T-helper 2 cell (primary cell): ENCODE measurements at places on chromosomes 6 and 20.

DNA sequence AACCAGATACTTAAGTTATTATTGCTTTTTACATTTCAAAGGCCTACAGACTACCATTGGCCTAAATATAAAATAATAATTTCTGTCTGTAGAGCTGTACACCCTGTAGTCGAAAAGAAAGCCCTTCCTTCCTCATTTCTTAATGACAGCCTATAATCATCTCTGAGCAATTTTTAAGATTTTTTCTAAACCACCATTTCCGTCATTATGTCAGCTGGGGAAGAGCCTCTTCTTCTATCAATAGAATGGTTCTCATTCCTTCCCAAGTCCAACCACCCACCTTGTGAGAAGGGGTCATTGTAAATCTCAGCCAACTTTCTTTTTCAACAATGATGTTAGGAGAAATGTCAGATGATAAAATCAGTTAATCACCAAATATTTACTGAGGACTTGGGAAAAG, 91.8 kb downstream of the PLEKHG1 start:
- DNase-seq, result no peak

DNA sequence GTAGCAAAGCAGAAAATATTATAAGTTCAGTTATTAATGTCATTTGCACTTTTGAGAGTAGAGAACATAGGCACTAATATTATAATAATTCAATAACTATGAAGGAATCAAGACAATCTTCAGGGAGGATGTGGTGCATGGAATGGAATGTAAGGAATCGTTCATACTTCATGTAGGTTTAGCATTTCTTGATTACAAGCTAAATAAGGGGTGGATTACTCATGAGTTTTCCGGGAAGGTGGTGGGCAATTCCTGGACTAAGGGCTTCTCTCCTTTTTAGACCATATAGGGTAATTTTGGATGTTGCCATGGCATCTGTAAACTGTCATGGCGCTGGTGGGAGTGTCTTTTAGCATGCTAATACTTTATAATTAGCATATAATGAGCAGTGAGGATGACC, 9.1 kb upstream of the BTNL2 start:
- no peak for DNase-seq

GRCh38 chr6:121940728-121941127, 458.7 kb upstream of the HSF2 start:
- DNase-seq, result no peak

DNA sequence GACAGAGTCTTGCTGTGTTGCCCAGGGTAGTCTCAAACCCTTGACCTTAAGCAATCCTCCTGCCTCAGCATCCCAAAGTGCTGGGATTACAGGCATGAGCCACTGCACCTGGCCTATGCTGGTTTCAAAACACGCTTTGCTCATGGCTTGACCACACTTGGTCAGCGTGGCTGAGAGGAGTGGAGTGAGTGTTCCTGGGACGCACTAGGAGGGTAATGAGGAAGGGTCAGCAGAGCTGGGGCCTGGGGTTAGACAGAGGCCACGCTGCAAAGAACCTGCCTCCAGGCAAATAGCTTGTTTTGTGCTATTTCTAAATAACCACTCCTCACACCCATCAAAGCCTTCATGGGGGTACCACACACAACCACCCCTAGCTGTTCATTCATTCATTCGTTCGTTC, 77.9 kb upstream of the TOX2 start:
- no peak for DNase-seq

GRCh38 chr6:45156075-45156474, 172.1 kb upstream of the RUNX2 start:
- peak; percentile 44 for DNase-seq

GRCh38 chr20:44118185-44119033, 68.6 kb downstream of the JPH2 start:
- DNase-seq, result no peak

- no peak for DNase-seq
These were observed 68.6 kb downstream of the BCKDHB start for GRCh38 chr6:80174900-80175572.

- DNase-seq, result peak; percentile 4
These were observed 39.2 kb downstream of the DYNLT1 start for GRCh38 chr6:158605266-158605878.

DNA sequence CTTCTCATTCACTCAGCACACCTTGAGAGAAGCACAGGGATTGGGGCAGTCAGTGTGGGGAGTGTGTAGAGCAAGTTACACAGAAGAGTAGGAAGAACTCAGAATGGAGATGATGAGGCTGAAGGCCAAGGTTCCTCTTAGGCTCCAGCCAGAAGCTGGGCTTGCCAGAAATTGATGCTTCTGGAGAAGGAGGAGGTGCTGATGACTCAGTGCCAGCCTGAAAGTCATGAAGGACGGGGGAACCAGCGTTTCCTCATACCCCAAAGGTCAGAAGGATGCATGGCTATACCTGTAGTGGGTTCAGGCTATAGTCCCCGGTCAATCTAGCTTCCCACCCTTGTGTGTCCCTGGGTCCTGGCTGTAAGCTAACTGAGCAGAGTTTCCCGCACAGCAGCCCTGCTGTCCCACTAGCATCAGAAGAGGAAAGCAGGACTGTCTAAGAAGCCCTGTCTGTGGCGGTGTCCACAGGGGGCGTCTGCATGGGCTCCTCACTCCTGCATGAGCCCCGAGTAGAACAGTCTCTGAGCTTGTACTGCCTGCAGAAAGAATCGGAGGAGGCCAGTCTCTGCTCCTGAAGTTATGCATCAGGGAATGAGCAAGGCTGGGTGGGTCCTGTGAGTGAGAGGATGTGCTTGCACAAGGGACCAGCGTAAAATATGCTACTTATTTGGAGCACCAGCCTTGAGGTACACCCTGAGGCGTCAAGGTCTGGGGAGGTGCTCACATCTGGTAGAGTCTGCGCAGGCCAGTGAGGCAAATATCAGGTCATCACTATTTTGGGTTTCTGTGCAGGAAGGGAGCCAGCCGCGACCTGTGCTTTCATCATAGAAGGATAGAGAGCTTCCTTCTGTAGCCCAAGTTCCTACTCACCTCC, 148.5 kb downstream of the MRPL14 start:
- no peak for DNase-seq

GRCh38 chr20:20293691-20294385, 74.1 kb upstream of the INSM1 start:
- DNase-seq, result no peak

DNA sequence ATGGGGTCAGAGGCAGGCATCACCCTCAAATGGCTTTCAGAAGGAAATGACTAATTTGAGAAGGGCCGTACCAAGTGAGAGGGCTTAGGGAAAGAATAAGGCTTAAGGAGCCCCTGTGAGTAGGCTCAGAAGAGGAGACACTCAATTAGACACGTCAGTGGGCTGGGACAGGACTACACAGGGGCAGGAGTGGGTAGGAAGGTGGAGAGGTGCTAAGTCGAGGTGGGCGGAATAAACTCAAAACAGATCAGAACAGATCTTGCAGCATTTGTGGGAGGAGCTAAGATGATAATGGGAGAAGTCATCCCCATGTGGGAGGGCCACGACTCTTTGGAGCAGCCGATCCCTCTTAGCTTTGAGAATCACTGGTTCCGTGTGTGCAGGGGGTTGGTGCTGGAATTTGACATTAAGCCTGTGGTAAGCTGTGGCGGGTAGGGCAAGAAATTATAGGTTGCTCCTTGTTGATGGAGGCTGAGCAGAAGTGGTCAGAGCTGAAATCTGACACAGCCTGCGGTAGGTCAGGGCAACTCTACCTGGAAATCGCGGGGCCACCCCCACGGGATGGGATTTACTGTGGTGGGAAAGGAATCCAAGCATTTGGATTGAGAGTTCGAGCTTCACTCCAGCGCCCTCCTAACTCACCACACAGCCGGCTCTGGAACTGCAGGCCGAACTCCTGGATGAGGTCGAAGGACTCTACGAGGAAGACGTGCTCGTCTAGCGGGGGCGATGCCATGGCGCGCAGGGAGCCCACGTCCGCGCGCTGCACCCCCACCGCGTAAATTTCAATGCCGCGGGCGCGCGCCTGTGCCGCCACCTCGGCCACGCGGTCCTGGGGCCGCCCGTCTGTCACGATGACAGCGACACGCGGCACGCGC, 2.8 kb upstream of the RBPJL start:
- DNase-seq, result no peak

- DNase-seq, result no peak
These were observed 91.8 kb downstream of the INSM1 start for GRCh38 chr20:20459726-20460125.

- DNase-seq, result peak; percentile 74
These were observed 90.6 kb downstream of the ATXN1 start for GRCh38 chr6:16670617-16671051.

- no peak for DNase-seq
These were observed 23.6 kb upstream of the EDN1 start for GRCh38 chr6:12266571-12266970.

- no peak for DNase-seq
These were observed 77.3 kb downstream of the CHD6 start for GRCh38 chr20:41540918-41541317.

DNA sequence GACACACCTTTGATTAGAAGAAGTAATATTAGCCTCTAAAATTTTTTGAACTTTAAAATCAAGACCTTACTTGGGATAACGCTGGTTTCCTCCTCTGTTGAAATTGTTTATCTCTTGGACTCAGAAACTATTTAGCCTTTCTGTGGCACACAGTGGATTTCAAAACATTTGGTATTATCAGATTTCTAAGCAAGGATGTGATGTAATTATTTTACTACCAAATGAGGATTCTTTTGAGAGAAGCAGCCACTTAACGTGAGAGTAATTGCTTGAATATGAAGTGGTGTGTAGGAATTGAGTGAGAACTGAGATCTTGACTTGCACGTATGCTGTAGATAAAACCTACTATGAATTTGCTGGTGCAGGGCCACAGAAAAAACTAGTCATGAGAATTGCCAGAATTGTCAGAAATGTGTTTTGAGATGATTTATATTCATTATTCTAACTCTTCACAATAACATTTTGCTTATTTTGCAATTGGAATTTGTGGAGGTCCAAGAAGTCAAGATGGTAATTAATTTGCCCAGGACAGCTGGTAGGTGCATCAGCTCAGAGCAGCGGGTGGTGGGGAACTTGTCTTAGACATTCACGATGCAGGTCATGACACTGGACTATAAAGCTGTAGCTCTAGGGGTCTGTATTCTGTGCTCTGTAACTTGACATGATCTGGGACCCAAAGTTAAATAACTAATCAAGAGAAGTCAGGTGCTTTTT, 53.4 kb downstream of the AKAP12 start:
- peak; percentile 40 for DNase-seq

DNA sequence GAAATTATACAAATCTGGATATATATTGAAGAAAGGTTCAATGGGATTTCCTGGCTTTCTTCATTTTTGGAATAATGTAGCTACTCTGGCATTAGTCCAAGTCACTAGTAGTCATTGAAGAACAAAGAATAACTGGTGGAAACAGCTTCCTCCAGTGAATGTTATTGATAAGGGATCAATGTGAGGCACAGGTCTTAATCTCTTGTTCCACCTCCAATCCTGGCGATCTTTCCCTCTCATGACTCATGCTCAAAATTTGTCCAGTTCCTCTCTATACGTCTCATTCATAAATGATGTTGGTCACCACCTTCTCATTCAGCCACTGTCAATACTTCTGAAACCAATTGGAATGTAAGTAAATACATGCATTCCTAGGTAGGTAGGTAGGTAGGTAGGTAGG, 185.0 kb upstream of the BMP2 start:
- DNase-seq, result no peak

DNA sequence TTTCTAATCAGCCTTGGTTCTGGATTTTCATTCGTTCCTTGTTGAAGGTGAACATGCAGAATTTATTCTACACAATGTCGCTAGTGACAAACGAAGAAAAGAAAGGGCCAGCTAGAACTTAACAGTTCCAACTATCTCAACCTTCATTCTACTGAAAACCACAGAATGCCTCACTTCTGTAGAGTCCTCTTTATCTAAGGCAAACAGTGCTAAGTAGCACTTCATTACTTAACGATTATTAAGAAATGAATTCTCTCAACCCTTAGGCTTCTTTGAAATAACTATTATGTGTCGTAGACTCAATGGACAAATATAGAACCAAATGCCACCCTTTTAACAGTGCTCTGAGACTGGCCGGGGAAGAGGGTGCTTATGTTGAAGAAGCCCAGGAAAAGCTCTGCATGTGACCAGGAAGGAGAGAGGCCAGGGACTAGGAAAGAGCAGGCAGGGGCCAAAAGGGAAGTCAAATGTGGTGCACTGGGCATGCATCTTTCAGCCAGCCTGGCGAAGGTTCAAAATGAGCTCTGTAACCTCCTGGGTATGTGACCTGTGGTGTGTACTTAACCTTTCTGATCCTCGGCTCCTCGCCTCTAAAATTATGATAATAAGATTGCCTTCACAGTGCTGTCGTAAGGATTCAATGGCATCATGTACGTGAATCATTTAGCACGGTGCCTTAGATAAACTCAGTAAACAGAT, 55.4 kb upstream of the BMP2 start:
- no peak for DNase-seq

DNA sequence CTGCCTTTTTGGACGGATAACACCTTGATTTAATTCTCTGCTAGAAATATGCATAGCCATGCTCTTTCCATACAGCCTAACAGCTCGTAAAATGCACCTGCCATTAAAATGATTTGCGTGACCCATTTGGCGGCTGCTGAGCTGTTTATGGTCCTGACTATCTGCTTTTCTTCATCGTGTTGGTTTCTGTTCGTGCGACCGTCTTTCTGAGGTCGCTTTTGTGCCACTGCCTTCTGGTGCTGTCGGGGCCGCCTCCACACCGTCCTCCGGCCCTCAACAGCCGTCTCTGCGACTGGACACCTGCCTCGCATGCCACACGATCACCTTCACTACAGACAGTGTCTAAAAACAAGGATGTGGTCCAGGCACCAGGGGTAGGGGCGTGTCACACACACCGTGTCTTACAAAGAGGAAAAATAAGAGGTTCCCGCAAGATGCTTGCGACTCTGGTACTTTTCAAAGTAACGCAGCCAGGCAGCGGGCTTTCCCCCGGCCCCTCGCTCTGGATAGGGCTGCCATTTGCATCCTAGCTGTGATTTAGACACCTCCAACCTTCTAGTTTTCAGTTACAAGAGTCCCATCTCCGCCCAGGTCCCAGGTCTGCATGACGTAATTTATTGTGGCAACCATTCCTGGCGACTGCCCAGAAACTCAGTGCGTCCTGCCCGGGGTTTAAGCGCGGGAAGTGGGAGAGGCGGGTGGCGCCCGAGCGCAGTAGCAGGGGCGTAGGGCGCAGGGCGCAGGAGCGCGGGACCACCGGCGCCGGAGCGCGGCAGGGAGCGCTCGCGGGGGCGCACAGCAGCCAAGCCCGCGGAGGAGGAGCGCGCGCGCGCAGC, at the start of gene STMND1:
Gene STMND1, plus strand, starts transcription at position 629 of the 836 bp plus-strand sequence. CDS start 208 bp downstream, outside the sequence.
- DNase-seq, result no peak

DNA sequence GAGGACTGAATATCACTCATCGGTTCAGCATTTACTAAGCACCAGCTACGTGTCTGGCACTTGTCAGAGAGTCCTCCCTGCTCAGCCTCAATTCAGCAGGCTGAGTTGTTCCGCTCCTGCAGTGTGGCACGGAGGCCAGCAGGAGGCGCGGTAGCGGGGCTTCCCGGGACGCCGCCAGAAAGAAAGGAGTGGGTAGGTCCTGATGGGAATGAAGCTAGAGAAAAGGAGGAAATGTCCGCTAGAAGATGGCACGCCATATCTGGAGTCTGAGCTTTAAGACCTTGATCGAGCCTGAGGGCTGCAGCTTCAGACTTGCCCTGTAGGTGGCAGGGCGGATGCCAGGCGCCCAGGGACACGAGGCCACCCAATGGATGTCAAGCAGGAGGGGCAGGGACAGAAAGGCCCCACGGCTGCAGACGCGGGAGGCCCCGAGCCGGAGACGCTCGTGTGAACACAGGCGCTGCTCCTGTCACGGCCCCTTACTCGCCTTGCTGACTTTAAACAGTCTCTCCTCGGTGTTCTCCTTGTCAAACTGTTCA, 18.7 kb downstream of the SERPINB6 start:
- DNase-seq, result no peak
